Hematopoietic multipotent progenitor cell (in vitro differentiated cells): ENCODE measurements at places on chromosomes 13 and 19. TPM values are rescaled to one million over a fixed set of nuclear protein-coding genes. Genes with fewer than 3 reads are reported as not detected.

DNA sequence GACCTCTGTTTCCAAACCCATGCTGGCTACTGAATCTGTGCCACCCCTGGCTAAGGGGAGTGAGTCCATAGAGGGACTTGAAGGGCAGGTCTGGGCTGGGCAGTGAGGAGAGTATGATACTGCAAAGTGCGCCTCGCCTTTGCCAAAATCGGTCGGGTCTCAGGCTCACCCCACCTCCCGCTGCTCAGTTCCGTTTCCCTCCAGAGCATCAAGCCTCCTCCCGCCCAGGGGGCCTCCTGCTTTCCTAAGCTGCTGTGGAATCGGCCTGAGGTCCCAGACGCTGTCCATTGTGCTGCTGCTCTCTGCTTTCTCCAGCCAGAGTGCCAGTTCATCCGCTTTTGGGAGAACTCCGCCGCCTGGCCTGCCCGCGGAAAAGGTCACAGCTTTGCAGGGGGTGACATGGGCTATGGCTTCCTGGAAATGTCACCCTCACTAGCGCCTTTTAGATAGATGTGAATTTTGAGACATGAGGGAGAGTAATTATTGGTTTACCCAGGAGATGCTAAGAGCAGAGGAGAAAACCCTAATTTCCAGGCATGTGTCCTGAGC is 1418.4 kb downstream of the UQCRFS1 start:
- peak; percentile 19 for DNase-seq

DNA sequence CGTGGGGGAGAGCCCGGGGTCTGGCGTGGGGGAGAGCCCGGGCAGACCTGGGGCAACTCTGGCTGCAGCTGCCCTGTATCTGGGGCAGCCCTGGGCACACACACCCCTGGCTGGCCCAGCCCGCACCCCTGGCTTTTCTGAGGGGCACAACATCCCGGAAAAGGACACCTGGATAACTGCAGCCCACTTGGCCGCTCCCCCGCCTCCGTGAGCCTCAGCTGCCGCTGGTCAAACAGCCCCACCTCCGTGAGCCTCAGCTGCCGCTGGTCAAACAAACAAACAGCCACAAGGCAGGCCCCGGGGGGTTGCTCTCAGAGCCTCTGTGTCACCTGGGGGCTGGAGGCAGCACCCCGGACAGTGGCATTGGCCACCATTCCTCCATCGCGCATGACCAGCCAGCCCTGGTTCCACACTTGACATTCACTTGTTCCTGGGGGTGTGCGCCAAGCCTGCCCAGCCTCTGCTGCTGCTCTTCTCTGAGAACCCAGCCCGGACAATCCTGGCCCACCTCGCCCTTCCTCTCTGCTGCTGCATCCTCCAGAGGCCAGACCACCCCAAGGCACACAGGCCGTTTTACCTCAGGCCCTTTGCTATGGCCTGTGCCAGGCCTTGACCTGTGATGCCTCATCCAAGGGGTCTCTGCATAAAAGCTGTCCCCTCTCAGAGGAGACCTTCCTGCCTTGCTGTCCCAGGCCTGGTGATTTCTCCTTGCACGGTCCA is 19.9 kb downstream of the CEBPG start:
- DNase-seq = no peak

GRCh38 chr13:73366241-73366640 is 307.4 kb downstream of the KLF5 start:
- no peak for DNase-seq

ZNF430 gene
- total RNA-seq = 10.2 TPM

GRCh38 chr19:10230861-10231611 is at the start of gene S1PR2:
S1PR2 (minus strand) TSS chr19:10231331; CDS start chr19:10224905, 6,426 bp downstream.
- peak; percentile 72 for DNase-seq

DNA sequence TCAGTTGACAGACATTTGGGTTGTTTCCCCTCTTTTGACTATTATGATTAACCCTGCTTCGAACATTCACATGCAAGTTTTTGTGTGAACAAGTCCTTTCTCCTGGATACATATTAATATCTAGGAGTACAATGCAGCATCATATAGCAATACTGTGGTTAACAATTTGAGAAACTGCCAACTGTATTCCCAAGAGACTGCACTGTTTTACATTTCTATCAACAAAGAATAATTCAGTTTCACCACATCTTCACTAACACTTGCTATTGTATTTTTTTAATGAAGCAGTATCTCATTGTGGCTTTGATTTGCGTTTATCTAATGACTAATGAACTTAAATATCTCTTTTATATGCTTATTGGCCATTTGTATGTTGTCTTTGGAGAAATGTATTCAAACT is 184.6 kb upstream of the NBEA start:
- DNase-seq = no peak

CEACAM6 gene
- 0.27 TPM for total RNA-seq

DNA sequence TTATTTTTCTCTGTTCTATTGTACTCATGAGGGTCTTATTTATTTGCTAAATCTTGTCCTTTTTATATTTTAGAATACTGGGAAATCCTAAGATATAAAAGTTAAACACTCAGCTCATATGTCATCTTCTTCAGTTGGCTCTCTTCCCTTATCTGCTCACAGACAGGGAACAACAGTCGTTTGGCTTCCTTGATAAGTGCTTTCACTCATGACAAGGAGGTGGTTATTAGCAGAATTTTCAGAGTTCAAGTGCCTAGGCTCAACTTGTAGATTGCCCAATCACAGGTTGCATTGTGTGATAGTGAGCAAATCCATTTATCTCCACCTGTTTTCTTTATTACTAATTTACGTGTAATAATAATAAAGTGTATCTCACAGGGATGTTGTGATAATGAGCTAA is 620.3 kb upstream of the PCDH20 start:
- no peak for DNase-seq
